ENCODE measurements at places on chromosomes 3 and 15. TPM values are rescaled to one million over a fixed set of nuclear protein-coding genes. Genes with fewer than 3 reads are reported as not detected.

Gene SOX14
- total RNA-seq = not detected

DNA sequence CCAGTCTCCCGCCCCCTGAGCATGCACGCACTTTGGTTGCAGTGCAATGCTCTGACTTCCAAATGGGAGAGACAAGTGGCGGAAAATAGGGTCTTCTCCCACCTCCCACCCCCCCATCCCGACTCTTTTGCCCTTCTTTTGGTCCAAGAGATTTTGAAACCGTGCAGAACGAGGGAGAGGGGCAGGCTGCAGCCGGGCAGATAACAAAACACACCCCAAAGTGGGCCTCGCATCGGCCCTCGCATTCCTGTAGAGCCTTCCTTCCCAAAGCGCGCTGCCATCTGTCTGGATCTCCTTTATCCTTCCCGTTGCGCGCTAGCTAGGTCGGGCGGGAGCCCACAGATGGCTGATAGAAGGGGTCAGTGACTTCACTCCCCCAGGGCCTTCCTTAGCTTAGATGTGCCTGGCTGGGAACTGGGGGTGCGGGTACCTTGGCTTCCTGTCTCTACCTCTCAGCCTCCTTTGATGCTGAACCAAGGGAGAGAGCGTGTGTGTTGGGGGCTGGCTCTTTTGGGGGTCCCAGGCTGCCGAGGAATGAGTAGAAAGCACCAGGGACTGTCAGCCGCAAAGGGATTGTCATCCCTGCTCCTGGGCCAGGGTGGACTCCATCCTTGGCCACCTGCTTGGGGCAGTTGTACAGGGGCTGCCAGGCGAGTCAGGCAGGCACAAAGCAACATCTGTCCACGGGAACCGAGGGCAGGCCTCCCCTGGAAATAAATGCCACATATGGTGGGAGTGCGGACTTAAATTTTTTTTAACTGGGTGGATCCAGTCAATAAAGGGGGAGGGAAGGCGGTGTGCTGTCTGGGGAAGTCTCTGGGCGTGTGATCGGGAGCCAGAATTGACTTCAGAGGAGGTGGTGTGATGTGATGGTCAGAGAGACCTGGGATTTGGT lies 1.8 kb downstream of the SMAD3 start:
- no peaks in the 10 kb centered on the region for H3K36me3 ChIP-seq
- H3K27ac ChIP-seq = peak overlapping the region; percentile 96
- DNase-seq = no peak
- peak overlapping the region; percentile 90 for H3K4me3 ChIP-seq
- H3K27me3 ChIP-seq = no peaks in the 10 kb centered on the region

DNA sequence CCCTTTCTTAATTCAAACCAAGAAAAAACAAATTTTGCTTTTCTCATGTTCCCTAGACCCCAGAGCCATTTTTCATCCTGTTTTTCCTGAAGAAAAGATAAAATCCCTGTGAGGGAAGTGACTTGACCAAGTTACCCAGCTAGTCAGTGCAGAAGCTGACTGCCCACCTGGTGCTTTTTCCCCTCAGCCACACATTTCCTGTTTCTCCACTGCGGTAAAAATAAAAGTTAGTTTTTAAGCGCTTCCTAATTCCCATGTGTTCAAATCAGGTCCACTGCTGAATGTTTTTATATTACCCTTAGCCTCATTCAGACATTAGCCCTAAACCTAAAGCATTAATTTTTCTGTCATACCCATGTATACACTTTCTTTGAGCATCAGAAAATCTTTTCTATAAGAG lies 26.1 kb downstream of the PPP2R3A start:
- H3K36me3 ChIP-seq = no peaks in the 10 kb centered on the region
- no peak overlapping the region for H3K4me3 ChIP-seq
- DNase-seq = no peak
- H3K4me1 ChIP-seq = peaks cover 77% of the 10 kb centered on the region

DNA sequence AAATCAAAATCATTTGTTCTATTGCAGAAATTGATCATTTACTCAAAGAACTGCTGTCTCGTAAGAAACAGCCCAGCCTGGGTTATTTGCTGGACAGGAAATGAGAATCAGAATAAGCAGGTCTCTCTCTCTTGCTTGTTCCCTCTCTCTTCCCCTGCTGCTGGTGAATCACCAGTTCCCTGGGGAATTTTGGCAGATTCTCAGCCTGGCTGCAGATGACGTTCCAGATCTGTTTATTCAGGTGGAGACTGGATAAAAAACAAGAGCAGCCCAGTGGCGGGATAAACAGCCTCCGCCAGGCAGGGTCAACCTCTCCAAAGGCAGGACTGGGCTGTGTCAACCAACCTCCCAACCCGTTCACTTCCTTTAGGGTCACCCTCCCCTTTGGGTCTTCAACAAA lies 72.1 kb downstream of the LRIG1 start:
- H3K27ac ChIP-seq = peak overlapping the region; percentile 89
- no peak overlapping the region for H3K4me3 ChIP-seq
- peak; percentile 95 for DNase-seq
- no peaks in the 10 kb centered on the region for H3K36me3 ChIP-seq
- H3K4me1 ChIP-seq = peaks cover 99% of the 10 kb centered on the region

Gene SIDT1
- total RNA-seq = 0.49 TPM

DNA sequence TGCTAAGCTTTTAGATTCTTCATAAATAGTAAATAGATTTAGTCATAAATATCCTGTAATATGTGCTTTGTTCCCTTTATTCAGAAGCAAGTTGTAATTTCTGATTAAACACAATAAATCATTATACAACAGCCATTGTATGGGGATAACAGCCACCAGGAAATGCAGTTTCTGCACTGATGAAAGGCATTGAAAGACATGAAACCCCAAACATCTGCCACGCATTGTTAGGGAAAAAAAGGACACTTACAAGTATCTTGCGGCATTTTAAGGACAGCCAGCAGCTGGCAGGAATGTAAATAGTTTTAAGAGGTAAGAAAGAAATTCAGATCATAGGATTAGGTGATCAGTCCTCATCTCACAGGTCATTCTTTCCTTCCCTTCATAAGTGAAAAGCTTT lies 801.1 kb upstream of the LMCD1 start:
- H3K4me1 ChIP-seq = no peaks in the 10 kb centered on the region
- H3K27ac ChIP-seq = no peak overlapping the region
- no peak overlapping the region for H3K4me3 ChIP-seq
- no peaks in the 10 kb centered on the region for H3K36me3 ChIP-seq

Gene ROBO2
- total RNA-seq = 2.9 TPM

Gene VEPH1
- 0.71 TPM for total RNA-seq

DNA sequence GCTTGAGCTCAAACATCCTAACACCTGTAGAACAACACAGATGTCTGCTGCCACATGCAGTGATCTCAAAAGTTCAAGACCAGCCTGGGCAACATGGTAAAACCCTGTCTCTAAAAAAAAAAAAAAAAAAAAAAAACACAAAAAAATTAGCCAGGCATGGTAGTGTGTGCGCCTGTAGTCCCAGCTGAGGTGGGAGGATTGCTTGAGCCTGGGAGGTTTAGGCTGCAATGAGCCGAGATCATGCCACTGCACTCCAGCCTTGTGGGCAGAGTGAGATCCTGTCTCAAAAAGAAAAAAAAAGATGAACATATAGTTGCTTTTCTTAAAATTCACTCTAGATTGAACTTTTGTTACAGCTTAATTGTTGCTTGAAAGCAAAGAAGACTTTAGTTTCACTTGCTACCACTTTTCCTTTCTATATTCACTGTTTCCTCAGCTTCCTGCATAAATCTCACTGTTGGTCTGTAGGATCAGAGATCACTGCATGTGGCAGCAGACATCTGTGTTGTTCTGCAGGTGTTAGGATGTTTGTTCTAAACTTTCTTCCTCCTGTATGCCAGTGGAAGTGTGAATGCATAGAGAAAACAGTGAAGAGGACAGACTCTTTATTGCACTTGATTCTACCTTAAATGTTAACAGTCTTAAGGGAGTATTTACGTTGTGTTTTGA lies 12.6 kb downstream of the RAB11A start:
- no peaks in the 10 kb centered on the region for H3K4me1 ChIP-seq
- no peak overlapping the region for H3K4me3 ChIP-seq
- no peak overlapping the region for H3K27ac ChIP-seq
- no peaks in the 10 kb centered on the region for H3K27me3 ChIP-seq
- H3K36me3 ChIP-seq = peaks cover 27% of the 10 kb centered on the region
- no peak for DNase-seq

- H3K27ac ChIP-seq = no peak overlapping the region
- H3K4me1 ChIP-seq = peaks cover 10% of the 10 kb centered on the region
- H3K4me3 ChIP-seq = no peak overlapping the region
- DNase-seq = no peak
These were observed 11.0 kb downstream of the TNFAIP8L3 start for GRCh38 chr15:51083641-51084166.

DNA sequence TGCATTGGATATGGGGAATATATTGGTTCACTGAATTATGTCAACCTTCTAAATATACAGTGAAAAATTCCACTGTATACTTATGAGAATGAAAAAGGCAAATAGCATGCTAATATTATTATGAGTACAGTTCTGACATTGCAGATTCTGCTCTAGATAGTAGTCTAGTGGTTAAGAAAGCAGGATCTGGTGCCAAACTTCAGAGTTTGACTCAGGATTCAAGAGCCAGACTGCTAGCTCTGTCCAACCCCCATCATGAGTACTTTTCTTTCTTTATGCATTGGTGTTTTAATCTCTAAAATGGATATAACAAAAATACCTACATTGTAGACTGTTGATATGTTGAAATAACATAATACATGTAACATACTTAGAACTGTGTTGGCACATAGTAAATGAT lies 57.3 kb upstream of the PLSCR4 start:
- H3K36me3 ChIP-seq = no peaks in the 10 kb centered on the region
- H3K27me3 ChIP-seq = no peaks in the 10 kb centered on the region
- H3K4me3 ChIP-seq = no peak overlapping the region
- H3K27ac ChIP-seq = peak overlapping the region; percentile 11

GRCh38 chr15:90882781-90883525 lies 1.4 kb upstream of the FES start:
- H3K27ac ChIP-seq = peak overlapping the region; percentile 87
- peaks cover 42% of the 10 kb centered on the region for H3K36me3 ChIP-seq
- H3K4me1 ChIP-seq = no peaks in the 10 kb centered on the region
- H3K4me3 ChIP-seq = no peak overlapping the region

GRCh38 chr3:143848704-143849103 lies 436 bp upstream of the SLC9A9 start:
- peak overlapping the region; percentile 47 for H3K4me3 ChIP-seq
- peaks cover 5% of the 10 kb centered on the region for H3K4me1 ChIP-seq
- DNase-seq = no peak
- no peaks in the 10 kb centered on the region for H3K36me3 ChIP-seq
- H3K27ac ChIP-seq = peak overlapping the region; percentile 48

GRCh38 chr3:157738441-157738840 lies 235.2 kb upstream of the VEPH1 start:
- H3K36me3 ChIP-seq = no peaks in the 10 kb centered on the region
- H3K27me3 ChIP-seq = no peaks in the 10 kb centered on the region
- DNase-seq = no peak
- no peaks in the 10 kb centered on the region for H3K4me1 ChIP-seq

GRCh38 chr3:155701882-155702465 lies 42.9 kb downstream of the PLCH1 start:
- no peaks in the 10 kb centered on the region for H3K27me3 ChIP-seq
- H3K4me3 ChIP-seq = no peak overlapping the region
- H3K36me3 ChIP-seq = no peaks in the 10 kb centered on the region
- H3K27ac ChIP-seq = no peak overlapping the region
- H3K4me1 ChIP-seq = no peaks in the 10 kb centered on the region

DNA sequence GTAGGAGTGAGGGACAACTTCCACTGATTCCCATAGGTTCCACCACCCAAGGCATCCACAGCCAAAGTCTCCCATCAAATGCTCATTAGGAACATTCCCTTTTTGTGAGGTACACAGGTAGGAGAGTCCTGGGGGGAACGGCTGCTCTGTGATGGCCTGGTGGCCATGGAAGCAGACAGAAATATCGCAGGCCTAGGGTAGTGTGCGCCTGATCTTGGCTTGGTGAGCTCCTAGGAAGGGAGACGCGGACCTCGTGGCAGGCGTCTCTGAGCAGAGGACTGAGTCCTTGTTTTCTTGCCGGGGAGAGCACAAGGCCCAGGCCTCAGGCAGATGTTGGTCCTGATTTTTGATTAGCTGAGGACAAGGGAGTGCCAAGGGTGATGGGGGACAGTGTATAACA lies 99.5 kb downstream of the SNRPN start:
- no peak for DNase-seq
- H3K36me3 ChIP-seq = peaks cover 90% of the 10 kb centered on the region
- H3K27ac ChIP-seq = no peak overlapping the region
- H3K4me3 ChIP-seq = no peak overlapping the region
- no peaks in the 10 kb centered on the region for H3K27me3 ChIP-seq
- no peaks in the 10 kb centered on the region for H3K4me1 ChIP-seq

GRCh38 chr3:4520033-4520816 lies 27.1 kb downstream of the ITPR1 start:
- H3K27me3 ChIP-seq = no peaks in the 10 kb centered on the region
- DNase-seq = no peak
- H3K36me3 ChIP-seq = no peaks in the 10 kb centered on the region
- H3K4me3 ChIP-seq = no peak overlapping the region
- peaks cover 33% of the 10 kb centered on the region for H3K4me1 ChIP-seq
- H3K27ac ChIP-seq = no peak overlapping the region

- no peak overlapping the region for H3K4me3 ChIP-seq
- no peaks in the 10 kb centered on the region for H3K27me3 ChIP-seq
- no peak for DNase-seq
- no peaks in the 10 kb centered on the region for H3K4me1 ChIP-seq
- no peaks in the 10 kb centered on the region for H3K36me3 ChIP-seq
These were observed 15.7 kb downstream of the KLHL6 start for GRCh38 chr3:183539811-183540210.

- H3K4me3 ChIP-seq = no peak overlapping the region
- H3K36me3 ChIP-seq = no peaks in the 10 kb centered on the region
- no peak for DNase-seq
- H3K4me1 ChIP-seq = no peaks in the 10 kb centered on the region
- no peak overlapping the region for H3K27ac ChIP-seq
These were observed 139.6 kb upstream of the SGO1 start for GRCh38 chr3:20325563-20325962.

Gene SLC25A20
- 21.9 TPM for total RNA-seq

DNA sequence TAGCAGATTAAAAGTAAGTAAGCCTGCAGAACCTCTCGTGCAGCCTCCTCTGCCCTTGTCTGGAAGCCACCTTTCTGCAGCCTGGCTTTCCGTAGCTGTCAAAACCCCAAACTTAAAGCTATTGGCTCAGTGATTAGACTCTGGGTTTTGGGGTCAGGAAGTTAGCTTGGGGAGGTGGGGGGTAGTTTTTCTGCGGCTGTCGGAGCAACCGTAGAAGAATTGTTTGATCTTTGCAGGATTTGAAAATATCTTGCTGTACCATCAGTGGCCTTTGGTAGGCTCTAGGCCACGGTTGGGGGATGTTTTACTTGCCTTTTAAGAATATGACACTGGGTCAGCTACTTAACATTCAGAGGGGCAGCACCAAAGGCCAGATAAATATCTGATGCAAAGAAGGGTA lies 88.4 kb upstream of the RASGRP1 start:
- no peak overlapping the region for H3K27ac ChIP-seq
- no peak for DNase-seq
- H3K4me1 ChIP-seq = no peaks in the 10 kb centered on the region
- no peaks in the 10 kb centered on the region for H3K27me3 ChIP-seq

Gene GOLGA6A
- total RNA-seq = not detected

- H3K36me3 ChIP-seq = no peaks in the 10 kb centered on the region
- DNase-seq = no peak
- no peaks in the 10 kb centered on the region for H3K4me1 ChIP-seq
- H3K27ac ChIP-seq = no peak overlapping the region
- no peaks in the 10 kb centered on the region for H3K27me3 ChIP-seq
These were observed 207.9 kb upstream of the CDIN1 start for GRCh38 chr15:36371509-36371908.

Gene ANKRD28
- total RNA-seq = 41.5 TPM
